ENCODE measurements at places on chromosomes 2 and 18.

- no peak for DNase-seq
Observed at GRCh38 chr2:102235491-102235890, 48.7 kb downstream of the IL1RL2 start.

DNA sequence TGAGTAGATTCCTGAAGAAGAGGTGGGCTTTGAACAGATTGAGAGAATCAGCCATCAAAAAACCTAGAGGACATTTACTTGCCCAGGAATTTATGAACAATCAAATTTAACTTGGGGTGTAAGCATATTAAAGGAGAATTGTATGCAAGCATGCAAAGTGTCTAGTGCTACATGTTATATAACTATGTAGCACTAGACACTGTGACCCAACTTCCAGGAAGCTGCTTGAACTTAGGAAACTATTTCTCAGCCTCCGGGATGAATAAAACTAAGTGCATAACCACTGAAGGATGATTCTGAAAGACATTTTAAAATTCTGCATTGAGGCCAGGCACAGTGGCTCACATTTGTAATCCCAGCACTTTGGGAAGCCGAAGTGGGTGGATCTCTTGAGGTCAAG, 12.4 kb downstream of the MFF start:
- no peak for DNase-seq

- no peak for DNase-seq
Observed at GRCh38 chr18:13207294-13207693, 11.3 kb upstream of the LDLRAD4 start.

DNA sequence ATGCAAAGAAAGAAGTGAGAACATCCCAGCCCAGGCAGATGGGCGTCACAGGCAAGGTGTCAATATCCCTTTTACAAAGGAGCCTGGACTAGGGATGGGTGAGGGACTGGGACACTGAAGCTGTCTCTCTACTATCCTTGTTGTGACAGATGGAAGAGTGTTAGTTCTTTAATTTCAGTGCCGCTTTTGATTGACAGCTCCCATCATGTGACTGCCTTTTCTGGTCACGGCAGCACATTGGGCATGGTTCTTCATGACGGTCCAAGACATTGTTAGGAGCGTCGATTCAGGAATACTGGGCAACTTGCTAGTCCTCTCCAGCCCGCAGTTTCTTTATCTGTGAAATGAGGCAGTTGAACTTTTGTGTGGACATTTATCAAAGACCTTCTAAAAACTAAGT, 42.4 kb upstream of the KIF5C start:
- DNase-seq = no peak

DNA sequence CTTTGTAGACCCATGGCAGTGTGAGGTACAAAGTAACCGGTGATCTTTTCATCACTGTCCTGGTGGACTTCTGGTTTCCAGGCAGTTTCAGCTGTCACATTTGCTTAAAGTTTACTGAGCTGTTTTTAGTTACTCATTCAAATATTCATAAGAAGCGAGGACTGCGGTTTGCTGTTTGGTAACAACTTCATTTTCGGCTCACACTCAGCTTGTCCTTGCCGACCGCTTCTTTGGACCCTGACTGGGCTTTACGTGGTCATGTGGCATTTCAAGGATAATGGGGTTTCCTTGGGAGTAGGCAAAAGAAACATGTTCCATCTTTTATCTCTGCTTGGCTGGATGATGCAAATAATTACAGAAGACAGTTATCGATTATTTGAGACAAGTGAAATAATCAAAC, 350.7 kb downstream of the PAX3 start:
- no peak for DNase-seq

DNA sequence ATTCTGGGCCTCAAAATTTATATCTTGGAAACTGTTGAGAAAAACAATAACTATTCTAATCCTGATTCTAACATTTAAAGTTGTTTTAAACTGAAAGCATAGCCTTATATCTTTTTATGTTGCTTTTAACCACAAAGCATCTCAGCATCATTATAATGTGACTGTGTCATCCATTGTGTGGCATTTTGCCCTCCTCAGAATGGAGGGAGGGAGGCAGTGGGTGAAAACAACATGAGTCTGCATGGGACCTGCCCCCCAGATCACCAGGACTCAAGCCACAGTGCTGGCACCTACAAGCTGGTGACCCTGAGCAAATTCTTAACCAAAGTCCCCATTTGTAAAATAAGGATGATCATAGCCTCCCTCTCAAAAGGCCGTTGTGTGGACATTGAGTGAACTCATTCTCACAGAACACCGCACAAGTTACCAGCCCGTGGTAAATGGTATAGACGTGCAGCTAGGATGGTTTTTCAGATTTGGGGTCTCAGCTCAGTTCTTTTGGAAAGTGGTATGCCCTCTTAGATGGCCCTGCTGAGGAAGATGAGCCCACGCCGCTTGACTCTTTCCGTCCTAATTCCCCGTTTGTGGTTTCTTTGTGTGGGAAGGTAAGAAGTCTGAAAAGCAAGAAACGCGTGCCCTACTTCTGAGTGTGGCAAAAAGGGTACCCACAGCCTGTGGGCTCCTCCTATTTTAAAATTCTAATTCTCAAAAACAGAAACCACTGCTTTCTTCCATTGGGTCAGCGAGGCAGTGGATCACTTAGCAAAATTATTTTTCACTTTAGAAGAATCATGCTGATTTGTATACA, 305.0 kb upstream of the ID2 start:
- no peak for DNase-seq

DNA sequence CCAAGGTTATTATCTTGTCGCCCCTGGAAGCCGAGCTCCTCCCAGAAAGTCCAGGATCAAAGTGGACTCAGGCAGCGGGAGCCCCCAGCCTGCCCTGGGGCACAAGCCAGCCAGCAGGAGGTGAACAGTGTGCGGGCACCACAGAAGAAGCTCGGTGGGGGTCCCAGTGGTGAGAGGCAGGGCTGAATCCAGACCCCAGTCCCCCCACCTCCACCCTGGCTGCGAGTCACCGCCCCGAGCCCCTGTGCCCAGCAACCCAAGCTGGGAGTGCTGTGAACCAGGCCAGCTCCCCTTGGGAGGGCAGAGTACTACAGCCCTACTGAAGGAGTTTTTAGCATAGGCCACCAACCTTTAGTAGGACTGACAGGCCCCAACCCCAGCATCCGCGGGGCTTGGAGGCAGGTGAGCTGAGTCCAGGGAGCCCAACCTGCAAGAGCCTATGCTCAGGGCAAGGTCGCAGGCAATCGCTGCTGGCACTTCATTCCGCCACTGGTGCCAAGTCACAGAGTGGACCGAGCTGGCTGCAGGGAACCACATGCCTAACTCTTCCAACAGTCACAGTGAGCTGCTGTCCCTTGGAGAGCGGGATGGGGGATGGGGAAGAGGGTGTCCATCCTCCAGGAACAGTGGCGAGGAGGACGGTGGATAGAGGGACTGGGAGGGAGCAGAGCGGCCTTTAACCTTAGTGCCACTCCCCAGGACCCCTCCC, 3.0 kb downstream of the PIEZO2 start:
- DNase-seq = no peak

DNA sequence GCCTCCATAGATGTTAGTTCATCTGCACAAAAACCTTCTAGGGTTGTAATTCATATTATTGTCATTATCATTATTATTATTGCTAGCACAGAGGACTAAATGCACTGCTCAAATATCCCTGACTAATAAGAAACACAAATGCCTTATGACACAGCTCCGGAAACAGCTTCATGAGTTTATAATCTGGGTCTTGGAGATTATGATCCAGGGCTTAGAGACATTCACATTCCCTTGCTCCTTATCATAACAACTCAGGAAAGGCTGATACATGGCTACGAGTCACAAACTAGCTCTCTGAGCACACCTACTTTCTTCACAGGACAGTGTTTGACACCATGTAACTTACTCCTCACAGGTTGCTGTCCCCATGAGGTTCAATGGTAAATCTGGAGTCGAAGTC, 102.2 kb upstream of the TTC39C start:
- no peak for DNase-seq

GRCh38 chr2:3222636-3223035, 155.0 kb downstream of the EIPR1 start:
- peak; percentile 48 for DNase-seq

- no peak for DNase-seq
Observed at GRCh38 chr2:9937258-9937657, 14.2 kb upstream of the GRHL1 start.
